ENCODE measurements at places on chromosomes 6 and 20.

DNA sequence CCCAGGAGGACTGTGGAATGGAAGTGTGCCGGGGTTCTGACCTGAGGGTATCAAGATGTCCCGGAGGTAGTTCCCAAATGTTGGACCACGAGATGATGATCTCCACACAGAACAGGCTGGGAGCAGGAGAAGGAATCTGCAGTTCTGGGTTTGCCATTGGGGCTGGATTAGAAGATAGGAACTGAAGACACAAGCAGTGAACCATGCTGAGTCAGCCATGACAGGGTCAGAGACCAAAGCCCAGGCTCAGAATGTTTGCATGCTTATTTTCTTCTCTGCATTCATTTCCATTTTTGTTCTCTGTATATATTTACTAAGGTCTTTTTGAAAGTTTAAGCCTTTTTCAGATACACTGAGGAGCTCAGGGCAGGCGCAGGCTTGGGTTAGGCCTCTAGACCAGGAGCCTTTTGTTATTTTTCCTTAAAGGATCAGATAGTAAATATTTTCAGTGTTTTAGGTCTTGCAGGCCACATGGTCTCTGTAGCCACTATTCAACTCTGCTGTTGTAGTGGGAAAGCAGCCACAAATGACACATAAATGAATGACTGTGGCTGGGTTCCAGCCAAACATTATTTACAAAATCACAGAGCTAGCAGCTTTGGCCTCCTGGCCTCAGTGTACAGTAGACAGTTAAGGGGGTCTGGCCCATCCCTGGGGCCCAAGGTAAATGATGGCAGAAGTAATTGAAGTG lies 28.5 kb downstream of the SLC35D3 start:
- DNase-seq, result no peak

DNA sequence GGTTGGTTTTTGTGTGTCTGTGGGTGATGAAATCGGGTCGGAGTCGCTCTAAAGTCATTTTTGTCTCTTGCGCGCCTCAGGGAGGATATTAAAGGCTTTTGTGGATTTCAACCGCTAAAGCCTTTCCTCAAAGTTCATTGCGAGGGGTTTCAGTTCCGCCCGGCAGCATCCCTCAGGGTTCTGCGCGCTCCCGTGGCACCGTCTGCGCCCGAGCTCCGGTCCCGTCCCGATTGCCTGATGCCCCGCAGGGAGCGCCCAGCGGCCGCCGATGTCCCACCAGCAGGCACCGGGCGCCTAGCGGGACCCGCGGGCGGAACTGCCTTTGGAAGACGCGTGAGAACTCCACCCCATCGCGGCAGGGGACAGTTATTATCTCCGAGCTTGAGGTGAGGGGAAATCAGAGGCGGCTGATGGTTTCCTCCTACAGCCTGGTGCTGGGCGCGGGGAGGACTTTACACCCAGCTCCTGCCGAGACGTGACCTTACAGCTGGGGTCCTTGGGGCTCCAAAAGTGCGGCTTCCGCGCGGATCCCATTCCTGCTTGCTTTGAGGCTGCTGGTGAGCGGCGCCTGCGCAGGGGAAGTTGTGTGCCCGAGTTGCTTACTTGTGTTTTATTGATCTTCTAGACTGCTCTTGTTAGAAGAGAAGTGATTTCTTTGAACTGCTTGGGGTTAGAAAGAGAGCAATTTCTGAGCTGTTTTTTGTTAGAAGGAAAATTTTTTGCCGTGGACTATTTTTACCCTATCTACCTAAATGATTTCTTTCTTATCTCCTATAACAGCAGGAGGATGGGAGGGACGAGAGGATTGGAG lies 27.1 kb downstream of the ULBP1 start:
- DNase-seq, result no peak

DNA sequence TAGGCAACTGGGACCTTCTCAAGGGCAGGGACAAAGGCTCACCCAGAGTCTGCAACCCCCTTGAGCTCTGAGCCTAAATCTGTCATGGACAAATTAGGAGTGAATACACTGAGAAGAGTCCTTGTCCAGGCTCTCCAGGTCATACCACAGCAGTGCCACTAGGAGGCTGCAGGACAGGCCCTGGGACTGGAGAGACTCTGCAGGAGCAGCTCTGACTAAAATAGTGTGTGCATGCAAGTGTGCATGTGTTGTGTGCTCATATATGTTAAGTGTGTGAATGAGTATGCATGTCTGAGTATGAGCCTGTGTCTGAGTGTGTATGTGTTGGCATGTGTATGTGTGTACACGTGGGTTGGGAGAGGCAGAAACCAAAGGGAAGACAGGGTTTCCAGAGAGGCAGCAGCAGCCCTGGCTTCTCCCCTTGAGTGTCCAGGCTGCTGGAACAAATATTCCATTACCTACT lies 27.1 kb downstream of the MRPL14 start:
- no peak for DNase-seq

DNA sequence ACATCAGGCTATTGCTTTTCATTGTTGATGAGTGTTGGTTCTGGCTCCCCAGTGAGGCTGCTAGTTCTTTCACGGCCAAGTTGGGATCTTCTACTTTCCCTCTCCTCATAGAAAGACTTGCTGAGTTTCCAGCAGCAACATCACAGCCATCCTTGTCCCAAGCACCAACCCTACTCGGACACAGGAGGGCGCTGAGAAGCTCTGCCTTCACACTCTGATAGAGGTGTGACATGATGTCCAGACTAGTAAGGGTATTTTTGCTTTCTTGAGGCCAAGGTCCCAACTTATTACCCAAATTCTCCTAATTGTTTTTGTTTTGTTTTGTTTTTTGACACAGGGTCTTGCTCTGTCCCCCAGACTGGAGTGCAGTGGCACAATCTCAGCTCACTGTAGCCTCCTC lies 3.0 kb upstream of the GCM1 start:
- DNase-seq, result no peak

DNA sequence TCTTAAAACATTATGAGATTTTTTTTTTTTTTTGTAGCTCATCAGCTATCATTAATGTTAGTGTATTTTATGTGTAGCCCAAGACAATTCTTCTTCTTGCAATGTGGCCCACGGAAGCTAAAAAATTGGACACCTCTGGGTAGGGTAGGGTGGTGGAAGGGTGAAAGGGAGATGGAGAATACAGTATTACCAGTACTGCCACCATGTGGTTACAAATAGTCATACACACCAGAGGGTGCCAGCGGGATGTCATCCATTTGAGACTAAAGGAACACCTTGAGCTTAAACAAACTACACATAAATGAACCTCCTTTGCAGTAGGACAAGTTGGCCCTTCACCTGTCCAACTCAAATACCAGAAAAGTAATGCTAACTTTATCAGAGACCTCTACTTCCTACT lies 601.9 kb downstream of the HTR1B start:
- DNase-seq, result no peak

DNA sequence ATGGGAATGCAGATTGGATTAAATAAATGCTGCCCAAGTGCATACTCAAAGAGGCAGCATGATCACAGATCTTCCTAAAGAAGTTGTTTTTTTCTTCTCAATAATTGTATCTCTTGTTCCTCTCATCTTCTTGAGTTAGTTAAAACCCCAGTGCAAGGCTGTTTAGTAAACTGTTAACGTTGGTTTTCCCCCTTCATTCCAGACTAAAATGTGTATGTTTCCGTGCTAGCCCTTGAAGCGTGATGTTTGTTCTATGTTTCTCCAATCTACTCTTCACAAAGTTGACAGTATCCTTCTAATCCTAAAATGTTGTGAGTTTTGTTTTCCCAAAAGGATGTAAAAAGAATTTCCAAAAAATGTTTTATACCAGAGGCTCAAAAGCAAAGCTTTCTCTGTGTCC lies 15.6 kb downstream of the CYP24A1 start:
- DNase-seq, result no peak

DNA sequence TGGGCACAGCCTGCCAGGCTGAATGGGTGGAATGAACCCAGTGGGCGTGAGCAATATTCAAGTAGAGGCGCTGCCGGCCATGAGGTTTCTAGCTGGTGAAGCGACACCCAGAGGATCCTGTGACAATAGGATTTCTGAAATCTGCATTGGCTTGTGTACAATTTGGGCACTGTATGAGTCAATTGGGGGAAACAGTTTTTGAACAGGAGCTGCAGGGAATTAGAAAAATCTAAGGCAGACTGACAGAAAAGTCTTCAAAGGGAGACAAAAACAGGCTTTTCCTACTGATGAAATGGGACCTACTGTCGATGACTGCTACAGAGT lies 148.8 kb upstream of the PROKR2 start:
- no peak for DNase-seq

- no peak for DNase-seq
Observed at GRCh38 chr20:57062696-57063270, 203.7 kb downstream of the BMP7 start.

- no peak for DNase-seq
Observed at GRCh38 chr6:75430631-75431325, 62.8 kb downstream of the FILIP1 start.

DNA sequence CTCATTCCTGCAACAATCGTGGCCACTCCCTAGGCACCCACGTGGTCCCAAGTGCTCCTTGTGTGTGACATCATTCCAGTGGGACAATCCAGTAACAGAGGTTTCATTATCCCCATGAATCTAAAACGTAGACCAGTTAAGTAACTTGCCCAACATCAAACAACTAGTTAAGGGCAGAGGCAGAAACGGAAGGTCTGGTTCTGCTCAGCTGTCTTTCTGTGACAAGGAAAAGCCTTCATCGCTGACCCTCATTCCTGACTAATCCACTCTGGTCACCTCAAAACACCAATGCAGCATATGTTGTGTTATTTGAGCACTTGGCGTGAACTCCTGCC lies 261.4 kb upstream of the JARID2 start:
- DNase-seq, result no peak

GRCh38 chr6:130848945-130849344 lies 21.7 kb downstream of the SMLR1 start:
- DNase-seq, result no peak

DNA sequence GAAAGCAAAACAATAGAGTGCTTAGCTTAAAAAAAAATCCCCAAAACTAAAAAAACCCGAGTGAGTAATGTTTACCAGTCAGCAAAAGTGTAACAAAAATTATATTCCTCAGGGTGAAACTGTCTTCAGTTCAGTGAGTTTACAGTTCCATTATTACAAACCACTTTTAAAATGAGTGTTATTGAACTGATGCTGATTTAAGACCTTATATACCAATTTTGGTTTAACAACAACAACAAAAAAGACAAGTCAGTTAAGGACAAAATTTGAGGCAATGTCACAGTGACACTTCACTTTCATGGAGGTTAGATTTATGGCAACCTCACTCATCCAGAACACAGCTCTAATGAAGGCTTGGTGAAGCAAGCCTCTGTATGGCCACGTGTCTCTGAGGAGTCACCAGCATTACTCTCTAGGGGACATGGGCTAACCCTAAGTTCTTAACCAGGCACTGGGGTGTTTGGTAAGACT lies 630.8 kb downstream of the PHF3 start:
- DNase-seq, result no peak
